ENCODE measurements at places on chromosomes 3 and 15.

GRCh38 chr3:107063351-107063750 is 313.9 kb upstream of the CCDC54 start:
- DNase-seq = no peak

GRCh38 chr15:49418811-49419210 is 4.2 kb upstream of the FGF7 start:
- no peak for DNase-seq

DNA sequence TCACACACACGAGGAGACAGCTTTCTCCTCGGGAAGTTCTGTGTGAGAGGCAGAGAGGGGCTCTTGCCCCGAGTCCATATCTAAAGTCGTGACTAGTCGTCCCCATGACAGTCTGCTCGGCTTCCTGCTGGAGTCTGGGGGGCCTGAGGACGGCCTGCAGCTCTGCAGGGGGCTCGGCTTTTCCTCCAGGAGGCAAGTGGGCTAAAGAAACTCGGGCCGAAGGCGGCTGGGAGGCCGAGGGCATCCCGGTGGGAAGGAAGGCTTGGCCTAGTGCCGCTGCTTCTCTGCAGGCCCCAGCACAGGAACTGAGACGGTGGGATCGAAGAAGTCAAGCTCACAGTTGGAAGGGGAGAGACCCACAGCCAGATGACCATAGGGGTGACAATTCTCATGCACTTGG is 25.4 kb upstream of the PIGZ start:
- DNase-seq = no peak

DNA sequence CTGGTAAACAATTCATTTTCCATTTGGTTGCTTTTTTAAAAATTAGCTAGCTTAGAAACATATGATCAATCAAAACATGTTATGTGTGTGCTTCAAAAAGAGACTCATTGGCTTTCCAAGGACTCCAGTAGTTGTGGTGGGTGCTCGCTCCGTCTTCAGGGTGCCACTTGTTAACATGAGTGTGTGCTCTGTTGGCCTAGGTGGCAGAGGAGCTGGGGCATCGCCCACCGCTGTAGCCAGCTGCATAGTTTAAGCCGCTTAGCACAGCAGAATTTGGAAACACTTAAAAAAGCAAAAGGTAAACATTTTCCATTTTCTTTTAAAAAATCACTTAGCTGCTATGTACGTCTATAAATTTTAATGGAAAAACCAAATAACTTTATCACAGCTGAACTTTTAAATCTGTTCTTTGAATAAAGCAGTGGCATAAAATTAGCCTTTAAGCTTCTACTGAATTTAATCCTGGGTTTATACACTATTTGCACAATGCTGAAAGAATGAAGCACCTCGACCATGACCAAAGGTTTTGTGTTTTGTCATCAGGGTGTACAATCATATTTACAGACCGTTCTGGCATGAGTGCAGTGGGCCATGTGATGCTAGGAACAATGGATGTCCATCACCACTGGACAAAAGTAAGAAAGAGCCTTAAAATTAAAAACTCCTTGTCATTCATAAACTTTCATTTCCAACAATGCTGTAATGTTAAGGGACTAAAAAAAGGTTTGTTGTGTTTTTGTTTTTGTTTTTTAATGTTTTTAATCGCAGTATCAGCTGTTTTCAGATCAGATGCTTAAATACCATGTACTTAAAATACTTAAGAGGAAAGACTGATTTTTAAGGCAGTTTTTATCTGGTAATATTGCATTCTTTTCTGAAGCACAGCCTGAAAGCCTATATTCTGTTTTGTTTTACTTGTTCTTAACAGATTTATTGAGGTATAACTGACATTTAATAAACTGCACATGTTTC is 57.9 kb downstream of the TCAIM start:
- no peak for DNase-seq

GRCh38 chr15:66565741-66566144 is at the start of gene LCTL:
LCTL (minus strand) TSS chr15:66565998; CDS start chr15:66565365, 633 bp downstream.
- DNase-seq = no peak

- DNase-seq = no peak
Measured at GRCh38 chr3:80096909-80097308, 329.1 kb upstream of the ROBO1 start.

Measured in activated CD4-positive, alpha-beta T cell treated with anti-CD3 and anti-CD28 coated beads for 36 hours (primary cell).